ENCODE measurements at places on chromosomes 4 and X.

- no peak for DNase-seq
These were observed 316.8 kb upstream of the EMCN start for GRCh38 chr4:100834616-100835015.

GRCh38 chr4:37243722-37244582 is 591 bp upstream of the NWD2 start:
- no peak for DNase-seq

DNA sequence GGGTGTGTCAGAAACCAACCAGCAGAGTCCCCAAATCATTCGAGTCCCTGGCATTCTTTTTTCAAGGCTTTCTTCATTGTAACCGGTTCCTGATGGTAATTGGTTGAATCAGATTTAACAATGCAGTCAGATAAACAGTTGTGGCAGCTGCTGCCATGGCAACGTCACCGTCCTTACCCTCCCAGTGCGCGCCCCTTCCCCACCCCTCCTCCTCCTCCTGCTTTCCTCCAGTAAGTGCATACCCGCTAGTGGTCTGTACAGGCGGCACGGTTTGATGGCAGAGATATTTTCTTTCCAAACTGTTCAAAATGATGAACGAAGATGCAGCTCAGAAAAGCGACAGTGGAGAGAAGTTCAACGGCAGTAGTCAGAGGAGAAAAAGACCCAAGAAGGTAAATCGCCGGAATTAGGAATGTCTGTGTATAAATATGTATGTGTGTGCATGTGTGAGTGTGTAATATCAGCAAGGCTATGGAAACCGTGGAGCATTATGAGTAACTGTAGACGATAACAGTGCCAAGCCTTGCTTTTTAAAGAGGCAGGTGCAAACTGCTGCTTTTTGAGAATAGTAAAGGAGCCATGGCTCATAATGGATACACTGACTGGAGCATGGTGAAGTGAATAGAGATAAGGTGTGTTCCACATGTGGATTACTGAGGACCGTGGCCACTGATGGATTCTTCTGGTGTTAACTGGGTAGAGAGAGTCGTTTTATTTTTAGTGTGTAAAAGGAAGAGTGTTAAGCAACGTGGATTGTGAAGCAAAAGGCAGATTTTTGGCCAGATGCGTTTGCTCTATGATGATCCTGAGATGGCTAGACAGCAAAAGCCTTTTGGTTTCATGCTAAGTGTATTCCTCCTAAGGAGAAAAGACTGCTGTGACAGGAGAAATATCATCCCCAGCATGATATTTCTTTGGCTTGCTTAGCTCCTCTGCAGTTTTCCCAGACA is at the start of gene ANK2:
Gene ANK2 (plus strand): TSS at position 233 of the 950 bp plus-strand sequence. CDS start 76 bp downstream, at position 309.
- DNase-seq, result no peak

GRCh38 chrX:53088136-53088974 is 5.6 kb upstream of the KANTR start:
- peak; percentile 52 for DNase-seq

DNA sequence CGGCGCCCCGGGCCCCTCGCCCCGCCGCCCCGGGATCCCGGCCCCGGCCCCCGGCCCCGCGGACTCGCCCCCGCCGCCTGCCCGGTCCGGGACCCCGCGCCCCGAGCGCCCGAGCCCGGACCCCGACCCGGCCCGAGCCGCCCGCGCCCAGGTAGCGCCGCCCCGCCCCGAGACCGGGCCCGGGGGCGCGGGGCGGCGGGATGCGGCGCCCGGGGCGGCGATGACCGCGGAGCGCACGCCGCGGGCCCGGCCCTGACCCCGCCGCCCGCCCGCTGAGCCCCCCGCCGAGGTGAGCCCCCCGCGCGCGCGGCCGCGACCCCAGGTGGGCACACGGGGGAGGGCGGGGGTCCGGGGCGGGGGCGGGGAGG is 224 bp downstream of the FGFRL1 start:
- DNase-seq, result no peak

Data from liver (tissue), 10 donors.